ENCODE measurements at places on chromosomes 2 and 18.

DNA sequence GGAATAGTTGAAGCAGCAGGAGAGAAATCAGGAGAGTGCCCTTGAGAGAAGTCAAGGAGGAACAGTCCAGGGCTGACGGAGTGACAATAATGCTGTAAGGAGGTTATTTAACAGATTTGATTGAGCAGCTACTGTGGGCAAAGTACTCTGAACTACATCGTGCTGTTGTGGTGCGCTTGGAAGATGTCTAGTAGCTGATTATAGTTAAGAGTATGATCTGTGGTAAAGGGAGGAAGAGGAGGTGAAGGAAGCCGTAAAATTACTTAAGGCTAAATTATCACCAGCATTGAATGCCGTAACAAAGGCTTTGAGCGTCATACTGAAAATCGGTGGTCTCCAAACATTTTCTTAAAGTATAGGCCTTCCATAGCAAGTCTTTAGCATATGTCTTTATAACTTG, 4.5 kb downstream of the PCBP1 start:
- no peak for DNase-seq

DNA sequence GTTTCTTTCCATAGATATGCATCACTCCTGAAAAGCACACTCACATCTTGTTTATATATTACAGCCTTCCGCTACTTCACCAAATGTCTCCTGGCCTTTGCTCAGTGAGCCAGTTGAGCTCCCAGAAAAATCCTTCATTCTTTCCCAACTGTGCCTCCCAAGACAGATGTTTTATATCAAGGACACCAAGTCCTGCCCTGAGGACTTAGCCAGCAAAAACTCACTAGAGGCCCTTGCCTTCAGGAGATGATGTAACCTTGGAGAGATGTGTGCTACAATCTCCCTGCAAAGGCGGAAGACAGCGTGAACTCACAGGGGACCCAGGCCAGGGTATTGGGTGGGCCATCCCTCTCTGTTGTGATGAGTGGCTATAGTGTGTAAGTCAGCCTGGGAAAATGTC, 86.1 kb upstream of the CTAGE1 start:
- DNase-seq: no peak

GRCh38 chr2:16870491-16871076, 204.9 kb upstream of the CYRIA start:
- no peak for DNase-seq

DNA sequence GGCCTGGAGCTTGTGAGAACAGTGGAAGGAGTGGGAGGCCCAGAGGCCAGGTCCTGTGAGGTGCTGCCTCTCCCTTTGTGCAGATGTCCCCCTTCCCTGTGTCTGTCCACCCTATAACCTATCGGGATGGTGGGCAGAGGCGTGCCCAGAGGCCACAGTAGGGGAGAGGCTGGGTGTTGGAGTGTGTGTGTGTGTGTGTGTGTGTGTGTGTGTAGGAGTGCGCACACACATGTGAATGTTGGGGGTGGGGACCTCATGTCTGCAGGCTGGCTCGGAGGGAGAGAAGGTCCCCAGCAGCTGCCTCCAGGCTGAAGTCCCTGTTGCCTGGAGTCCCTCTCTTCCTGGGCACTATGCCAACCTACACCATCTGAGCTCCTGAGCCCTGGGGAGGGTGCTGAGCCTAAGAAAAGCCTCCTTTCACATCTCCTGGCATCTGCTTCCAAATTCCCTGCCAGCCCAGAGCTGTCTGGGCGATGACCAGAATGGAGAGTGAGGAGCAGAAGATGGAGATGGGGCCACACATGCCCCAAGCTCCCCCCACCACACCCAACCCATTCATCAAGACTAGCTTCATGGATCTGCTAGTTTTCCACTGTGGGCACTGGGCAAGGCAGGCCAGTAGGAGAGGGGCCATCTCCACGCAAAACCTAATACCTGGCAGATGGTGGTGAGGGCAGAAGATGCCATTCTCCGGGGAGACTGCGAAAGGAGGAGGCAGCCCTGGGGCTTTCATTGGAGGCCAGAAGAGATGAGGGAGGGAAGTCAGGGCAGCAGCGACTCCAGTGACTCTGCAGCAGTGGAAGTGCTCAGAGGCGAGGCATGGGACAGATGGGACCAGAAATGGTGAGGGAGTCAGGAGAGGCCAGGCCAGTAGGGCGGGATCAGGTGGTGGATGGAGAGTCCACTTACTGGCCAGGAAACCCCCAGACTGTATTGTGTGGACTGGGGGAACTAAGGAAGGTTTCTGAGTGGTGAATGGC, 20.3 kb downstream of the KCNK3 start:
- no peak for DNase-seq

DNA sequence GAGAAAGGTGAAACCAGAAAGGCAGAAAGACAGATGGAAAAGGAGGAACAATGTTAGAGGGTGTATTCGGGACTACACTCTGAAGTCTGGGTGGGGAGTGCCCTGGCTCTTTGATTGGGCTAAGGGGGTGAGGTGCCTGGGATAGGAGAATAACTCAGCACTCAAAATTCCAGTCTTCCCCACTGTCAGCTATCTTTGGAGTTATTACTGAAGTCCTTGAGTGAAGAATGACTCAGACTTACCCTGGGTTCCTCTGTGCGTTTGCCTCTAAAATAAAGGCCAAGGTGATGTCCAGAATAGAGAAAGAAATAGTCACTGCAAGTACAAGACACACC, 151.8 kb upstream of the SERPINE2 start:
- no peak for DNase-seq

DNA sequence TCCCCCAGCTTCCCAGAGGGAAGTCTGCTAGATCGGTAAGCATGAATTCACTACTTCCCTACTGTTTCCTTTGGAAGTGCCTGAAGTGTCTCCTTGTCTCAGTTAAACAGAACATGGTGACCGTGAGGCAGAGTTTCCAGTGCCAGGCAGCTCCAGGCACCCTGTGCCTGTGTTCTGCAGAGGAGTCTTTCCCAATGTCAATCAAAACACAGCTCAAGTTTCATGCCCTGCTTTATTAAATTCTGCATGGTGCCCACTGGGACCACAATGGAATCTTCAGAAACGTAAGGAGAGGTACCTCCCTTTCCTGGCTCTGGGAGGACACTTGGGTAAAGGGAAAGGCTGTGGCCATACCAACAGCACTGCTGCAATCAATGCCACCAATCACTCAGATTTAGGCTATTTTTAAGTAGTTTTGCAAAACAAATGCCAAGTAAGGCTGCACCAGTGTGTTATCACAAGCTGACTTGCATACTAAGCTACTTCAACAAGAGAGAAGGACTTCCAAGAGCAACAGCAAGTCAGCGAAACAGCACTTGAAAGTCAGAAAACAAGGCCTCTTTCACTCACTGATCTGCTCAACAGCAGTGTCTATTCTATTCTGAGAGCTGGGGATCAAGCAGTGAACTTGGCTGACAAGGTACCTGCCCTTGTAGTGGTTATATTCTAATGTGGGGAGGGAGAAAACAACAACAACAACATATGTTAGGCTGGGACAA, 14.9 kb downstream of the LPIN2 start:
- DNase-seq: no peak

GRCh38 chr2:176246331-176246730, 22.9 kb upstream of the MTX2 start:
- no peak for DNase-seq

- DNase-seq: peak; percentile 43
Observed at GRCh38 chr2:169891593-169892298, 64.5 kb downstream of the UBR3 start.

- DNase-seq: peak; percentile 6
Observed at GRCh38 chr2:44706681-44707553, 234.6 kb upstream of the SIX3 start.

DNA sequence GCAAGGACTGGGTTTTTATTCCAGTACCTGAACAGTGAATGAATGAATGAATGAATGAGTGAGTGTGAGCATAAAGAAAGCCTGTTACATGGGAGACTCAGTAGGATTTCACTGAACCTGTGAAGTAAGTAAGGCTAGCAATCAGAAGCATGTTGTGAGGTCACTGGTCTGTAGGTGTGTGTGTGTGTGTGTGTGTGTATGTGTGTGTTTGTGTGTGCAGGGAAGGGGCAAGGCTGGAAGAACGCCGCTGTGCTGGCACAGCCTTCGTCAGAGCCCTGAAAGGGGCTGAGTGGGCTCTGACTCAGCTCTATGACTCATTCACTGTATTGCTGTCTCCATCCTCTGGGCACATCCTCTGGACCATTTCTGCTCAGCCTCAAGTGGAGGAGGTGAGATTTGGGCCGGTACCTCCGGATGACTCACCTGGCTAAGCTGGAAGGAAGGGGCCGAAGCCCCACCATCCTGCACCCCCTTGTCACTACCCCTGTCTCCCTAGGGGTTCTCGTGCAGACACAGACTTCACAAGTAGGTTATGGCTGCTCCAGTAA, 51.4 kb upstream of the MRPL33 start:
- DNase-seq: peak; percentile 94

DNA sequence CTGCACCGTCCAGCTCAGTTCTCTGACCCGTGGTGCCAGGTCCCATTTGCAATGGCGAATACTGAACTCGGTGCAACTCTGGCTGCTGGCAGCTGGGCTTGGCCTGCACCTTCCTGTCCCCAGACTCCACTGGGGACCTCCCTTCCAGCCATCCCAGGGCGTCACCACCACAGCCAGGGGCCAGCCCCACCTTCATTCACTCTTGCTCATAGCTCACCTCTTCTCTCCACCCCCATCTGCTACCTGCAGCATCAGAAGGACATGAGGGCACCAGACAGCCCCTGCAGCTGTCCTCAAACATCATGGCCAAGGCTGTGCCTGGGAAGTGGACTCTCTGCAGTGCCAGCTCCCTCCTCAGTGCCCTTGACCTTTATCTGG, 16.2 kb upstream of the ALPI start:
- no peak for DNase-seq

GRCh38 chr2:18901242-18901641, 311.9 kb upstream of the NT5C1B start:
- DNase-seq: no peak

DNA sequence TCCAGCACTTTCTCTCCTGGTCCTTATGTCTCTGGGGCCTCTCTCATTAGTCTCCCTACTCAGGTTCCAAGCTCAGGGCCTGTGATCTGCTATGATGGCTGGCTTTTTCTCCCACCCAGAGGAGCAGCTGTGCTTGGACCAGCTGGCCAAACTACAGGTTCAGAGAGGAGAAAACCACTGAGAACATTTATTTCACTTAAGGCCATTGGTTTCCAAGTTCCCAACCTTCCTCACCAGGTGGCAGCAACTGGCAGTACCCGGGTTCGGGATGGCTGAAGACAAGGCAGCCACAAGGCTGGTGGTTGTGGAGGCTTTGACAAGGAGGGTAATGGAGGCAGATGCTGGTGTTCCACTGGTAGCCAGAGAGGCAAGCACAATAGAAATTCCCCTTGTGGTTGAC, 29.9 kb upstream of the SELENOI start:
- DNase-seq: no peak

DNA sequence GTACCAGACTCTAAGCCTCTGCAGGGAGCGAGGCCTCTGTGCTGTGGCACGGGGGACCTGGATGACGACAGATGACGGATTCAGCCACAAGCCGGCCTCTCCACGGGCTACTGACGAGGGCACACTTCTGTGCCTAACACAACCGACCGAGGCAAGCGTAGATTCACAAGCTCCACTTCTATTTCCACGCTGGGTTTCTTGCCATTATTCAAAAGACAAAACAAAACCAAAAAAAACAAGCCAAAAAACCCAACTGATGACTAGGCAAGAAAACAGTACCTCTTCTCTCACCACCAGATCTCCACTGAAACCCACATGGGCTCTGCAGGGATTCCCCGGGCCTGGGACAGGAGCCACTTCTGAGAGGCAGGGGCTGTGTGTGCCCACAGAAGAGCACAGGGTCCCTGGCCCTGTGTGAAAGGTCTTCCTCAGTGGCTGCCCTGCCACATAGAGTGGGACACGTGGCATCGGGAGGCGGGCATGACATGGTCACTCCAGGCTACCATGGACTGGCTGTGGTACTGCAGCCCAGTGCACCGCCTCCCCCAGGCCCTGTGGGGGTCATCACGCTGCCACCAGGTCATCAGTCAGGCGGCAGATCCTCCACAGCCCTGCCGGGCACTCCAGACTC, 254.7 kb downstream of the HDAC4 start:
- no peak for DNase-seq

- no peak for DNase-seq
Observed at GRCh38 chr2:4628998-4629501, 925.7 kb downstream of the DCDC2C start.

DNA sequence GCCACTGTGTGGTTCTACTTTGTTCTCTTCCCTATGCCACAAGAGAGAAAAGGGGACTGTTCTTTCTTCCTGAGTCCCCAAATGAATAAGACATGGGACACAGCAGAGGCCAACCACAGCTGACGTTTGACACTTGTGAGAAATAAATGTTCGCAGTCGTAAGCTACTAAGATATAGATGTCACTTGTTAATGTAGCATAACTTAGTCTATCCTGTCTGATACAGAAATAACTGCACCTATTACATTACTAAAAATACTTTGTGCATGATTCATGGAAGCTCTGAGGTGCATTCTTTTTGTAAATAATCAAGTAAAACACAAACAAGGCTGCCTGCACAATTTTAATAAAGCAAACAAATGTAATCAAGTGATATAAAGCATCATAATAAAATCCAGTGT, 148.8 kb downstream of the NBAS start:
- DNase-seq: no peak

DNA sequence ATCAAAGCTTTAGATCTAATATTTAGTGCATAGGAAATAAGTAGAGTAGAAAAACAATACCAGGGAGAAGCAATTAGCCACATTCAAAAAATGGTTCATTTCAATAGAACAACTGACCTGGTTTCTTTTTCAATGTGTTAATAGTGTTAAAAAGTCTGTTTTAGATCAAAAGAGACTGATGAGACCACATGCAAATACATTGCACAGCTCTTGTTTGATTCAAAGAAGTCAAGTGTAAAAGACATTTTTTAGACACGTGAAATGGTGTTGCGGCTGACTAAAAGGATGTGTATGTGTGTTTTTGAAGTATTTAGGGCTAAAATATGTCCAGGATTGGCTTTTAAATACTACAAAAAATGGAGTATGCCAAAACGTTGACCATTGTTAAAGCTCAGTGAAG, 1.2 kb upstream of the AOX1 start:
- no peak for DNase-seq

DNA sequence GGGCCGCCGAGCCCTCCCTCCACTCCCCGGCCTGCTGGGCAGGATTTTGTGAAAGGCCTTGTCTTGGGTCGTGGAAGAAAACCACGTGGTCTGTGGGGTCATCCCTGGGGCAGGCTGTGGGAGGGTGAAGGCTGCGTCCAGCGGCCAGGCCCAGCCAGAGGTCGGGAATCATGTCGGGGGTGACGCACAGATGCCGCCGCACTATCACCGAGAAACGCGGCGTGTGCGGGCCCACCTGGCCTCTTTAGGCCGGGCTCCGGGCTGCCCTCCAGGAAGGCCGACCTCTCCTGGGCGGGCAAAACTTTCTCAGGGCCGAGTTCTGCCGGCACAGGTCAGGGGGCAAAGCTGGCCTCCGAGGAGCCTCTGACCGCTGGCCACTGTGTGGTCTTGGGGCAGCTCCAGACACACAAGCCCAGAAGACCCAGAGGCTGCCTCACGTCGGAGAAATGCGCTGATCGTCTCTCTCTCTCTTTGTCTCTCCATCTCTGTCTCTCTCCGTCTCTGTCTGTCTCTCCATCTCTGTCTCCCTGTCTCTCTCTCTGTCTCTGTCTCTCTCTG, 28.4 kb downstream of the NFATC1 start:
- DNase-seq: no peak

All from astrocyte of the spinal cord (primary cell).